ENCODE measurements at places on chromosomes 5 and 9.
A peak's percentile ranks its signal among the peaks of the same experiment; 100 is the strongest.

DNA sequence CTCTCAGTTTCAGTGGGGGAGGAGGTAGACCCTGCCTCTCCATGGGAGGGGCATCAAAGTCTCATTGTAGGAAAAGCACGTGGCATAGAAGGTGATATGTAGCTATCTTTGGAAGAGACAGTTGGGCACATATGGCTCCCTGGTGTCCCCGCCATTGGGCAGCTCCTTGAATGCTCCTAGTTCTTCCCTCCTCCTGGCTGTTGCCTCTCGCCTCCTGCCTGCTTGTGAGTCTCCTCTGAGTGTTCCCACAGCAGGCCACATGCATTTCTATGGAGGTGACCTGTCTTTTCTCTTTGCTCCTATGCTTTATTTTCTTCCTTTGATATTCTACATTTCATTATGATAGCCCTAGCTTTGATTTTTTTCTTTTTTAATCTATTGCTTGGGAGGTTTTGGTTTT, 138.5 kb downstream of the ARHGAP26 start:
- no peak for DNase-seq

- DNase-seq: peak; percentile 19
Observed at GRCh38 chr5:79552984-79553383, 39.0 kb upstream of the HOMER1 start.

DNA sequence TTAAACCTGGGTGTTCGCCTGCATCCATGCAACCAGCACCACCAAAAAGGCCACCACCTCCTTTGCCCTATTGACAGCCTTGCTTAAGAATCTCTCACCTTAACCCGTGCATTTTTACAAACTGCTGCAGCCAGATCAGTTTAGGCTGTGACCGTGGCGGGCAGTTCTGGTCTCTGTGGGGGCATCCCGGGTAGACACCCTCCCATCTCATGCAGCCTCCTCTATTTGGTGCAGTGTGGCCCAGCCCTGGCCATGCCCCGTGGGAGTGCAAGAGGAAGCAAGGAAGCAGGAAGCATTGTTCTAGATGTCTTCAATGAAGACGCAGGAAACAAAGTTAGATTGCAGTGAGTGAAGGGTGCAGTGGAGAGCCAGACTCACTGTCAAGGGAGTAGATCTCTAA, 108.8 kb upstream of the MVB12B start:
- DNase-seq: no peak

DNA sequence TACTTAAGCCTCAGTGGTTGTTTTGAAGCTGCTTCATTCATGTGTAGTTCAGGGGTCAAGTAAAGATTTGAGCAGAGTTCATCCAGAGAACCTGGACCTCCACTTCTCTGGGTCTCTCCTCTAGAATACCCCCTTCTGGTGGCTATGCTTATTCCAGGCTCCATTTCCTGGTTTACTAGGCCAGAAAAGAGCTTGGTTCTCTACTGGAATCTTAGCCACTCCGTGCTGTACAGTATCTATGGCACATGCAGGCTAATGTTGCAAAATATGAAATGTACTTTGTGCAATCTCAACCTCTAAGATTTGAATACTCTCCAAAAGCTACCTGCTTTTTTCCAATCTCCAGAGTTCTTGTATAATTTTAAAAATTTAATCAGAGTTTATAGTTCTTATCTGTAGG, 17.4 kb upstream of the ZCCHC9 start:
- DNase-seq: no peak

GRCh38 chr9:134306636-134307600, 19.3 kb upstream of the RXRA start:
- no peak for DNase-seq

DNA sequence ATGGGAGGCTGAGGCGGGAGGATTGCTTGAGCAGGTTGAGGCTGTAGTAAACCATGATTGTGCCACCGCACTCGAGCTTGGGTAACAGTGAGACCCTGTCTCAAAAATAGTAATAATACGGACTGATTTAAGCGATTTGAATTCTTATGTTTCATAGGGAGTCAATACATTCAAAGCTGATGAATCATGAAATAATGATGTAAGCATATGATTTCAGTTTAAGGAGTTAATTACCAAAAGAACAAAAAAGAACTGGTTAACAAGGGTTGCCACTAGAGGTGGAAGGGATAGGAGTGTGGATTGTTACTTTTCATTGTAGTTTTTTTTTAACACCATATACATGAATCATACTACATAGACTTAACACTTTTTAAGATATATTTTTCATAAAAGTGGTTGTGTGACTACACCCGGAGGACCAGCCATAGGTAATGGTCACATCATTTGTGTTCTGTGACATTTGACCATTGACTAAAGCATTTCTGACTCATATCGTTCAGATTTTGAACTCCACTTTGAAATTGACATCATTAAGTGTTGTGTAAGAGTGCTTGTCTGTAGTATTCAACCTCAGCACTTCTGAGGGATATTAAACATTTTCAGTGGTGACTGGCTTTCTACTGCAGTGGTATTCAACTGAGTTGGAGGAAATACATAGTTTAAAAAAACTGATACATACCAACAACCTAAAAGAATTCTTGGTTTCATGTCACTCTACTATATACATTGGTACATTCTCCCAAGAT, 7.0 kb downstream of the TRMT10B start:
- no peak for DNase-seq

DNA sequence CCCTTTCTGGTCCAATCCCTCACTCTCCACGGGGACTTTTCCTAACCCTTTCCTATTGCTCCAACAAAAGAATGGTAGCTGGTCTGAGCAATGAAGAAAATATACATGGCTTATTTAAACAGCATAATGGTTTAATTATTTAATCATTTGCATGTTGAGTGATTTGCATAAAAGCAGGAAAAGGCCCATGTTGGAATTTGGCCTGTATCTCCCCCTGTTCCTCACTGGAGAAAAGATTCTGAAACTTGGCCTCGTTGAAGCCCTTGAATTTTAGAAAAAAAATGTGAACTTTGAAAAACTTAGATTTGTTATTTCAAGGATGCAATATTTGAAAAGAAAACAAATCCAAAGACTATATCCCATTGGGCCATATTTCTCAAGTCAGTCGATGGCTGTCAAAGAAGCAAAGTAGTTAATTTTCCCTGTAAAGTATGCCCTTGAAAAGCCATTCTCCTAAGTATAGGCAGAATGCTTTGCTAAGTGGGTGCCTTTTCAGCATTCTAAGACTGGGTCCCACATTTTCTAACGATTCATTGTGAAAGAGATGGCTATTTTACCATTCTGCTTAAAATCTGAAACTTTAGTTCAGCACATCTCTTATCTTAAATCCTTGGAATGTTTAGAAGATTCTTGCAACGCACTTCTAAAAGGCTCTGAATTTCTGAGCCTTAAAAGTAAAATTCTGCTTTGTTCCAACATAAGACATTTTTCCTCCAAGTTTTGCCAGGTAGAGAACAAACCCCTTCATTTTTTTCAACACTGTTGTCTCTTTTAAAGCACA, 428.8 kb downstream of the ARHGEF28 start:
- DNase-seq: no peak

DNA sequence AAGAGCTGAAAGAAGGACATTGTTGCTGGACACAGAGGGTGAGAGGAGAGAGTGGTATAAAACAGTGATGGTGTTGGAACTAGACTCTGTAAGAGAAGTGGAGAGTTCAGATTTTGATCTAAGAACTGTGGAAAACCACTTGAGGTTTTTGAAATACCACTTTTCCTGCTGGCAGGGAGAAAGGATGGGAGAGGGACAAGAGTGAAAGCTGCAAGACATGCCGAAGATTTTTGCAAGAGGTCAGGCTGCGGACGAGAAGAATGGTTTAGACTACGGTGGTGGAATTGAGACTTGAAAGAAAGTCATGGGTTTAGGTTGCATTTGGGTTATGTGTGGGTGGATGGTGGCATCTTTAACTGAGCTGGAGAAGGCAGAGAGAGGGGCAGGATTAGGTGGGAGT, 202.2 kb upstream of the RPS23 start:
- no peak for DNase-seq

DNA sequence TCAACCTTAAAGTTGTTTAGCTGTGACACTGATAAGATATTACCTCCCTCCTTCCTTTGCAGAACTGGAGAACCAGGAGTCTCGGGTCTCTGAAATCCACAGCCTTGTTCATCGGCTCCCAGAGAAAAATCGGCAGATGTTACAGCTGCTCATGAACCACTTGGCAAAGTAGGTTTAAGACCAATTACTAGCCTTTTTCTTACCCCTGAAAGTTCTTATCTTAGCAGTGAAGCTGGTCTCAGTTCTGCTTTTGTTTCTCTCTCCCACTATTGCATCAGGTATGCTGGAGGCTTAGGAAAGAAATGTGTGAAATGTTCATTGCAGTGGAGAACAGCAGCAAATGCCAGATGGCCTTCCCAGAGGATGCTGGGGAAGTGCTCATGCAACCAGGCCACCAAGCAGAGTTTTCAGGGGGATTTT, 287.4 kb downstream of the ARHGAP26 start:
- DNase-seq: peak; percentile 68

- DNase-seq: peak; percentile 91
Observed at GRCh38 chr9:127930231-127931091, at the start of gene PIP5KL1. Gene PIP5KL1 (minus strand): TSS chr9:127930777. CDS start chr9:127930752, 25 bp downstream.

- DNase-seq: no peak
Observed at GRCh38 chr5:134128648-134128995, 14.1 kb downstream of the TCF7 start.

DNA sequence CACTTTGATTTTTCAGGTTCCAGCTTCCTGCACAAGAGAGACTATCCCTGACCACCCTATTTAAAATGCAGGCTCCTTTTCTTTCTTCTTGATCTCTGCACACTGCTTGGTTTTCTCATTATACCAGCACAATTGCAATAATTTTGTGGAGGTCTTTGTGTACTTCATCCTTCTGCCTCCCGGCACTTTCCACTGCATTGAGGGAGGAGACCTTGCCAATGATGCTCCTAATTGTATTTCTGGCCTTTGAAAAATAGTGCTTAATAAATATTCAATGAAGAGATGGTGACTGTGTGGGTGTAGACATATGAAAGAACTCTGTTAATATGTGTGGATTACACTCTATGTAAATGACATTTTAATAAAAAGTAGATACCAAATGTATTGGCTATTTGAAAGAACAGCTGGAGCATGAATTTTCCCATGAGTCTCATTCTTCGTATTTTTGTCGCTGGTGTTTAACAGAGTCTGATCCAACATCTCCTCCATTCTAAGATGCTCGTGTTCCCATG, 42.1 kb downstream of the FOXI1 start:
- DNase-seq: no peak

DNA sequence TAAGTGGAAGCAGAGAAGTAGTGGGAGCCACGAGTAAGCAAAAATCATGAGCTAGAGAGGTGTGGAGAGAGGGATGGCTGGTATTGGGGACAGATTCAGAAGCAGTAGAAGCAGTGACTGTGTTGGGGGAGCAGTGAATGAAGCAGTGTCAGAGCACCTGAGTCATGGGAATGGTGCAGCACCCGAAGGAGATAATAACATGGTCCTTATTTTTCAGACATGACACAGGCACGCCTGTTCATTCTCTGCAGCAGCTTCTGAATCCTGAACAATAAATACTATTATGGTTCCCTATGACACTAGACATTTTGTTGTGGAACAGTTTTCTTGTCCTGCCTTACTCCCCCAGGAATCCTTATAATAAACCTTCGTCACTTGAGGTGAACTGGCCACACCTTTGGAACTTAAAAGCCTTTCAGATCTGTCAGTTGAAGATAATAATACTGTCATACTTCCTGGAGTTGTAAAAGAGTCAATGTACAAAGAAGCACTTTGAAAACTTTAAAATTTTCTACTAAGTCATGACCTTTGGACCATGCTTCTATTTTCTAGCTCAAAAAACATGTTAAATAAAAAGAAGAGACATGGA, 7.0 kb upstream of the RASA1 start:
- DNase-seq: no peak

GRCh38 chr5:149912226-149912871, 32.2 kb downstream of the PDE6A start:
- DNase-seq: no peak

All from RPMI8226 (cell line).